Activated T-cell treated with anti-CD3 and anti-CD28 coated beads, Interleukin-2, amount 50 U/mL, for 48 hours (primary cell): ENCODE measurements at places on chromosomes 6 and 20.

- DNase-seq = no peak
These were observed 6.1 kb downstream of the SNX3 start for GRCh38 chr6:108254433-108255410.

DNA sequence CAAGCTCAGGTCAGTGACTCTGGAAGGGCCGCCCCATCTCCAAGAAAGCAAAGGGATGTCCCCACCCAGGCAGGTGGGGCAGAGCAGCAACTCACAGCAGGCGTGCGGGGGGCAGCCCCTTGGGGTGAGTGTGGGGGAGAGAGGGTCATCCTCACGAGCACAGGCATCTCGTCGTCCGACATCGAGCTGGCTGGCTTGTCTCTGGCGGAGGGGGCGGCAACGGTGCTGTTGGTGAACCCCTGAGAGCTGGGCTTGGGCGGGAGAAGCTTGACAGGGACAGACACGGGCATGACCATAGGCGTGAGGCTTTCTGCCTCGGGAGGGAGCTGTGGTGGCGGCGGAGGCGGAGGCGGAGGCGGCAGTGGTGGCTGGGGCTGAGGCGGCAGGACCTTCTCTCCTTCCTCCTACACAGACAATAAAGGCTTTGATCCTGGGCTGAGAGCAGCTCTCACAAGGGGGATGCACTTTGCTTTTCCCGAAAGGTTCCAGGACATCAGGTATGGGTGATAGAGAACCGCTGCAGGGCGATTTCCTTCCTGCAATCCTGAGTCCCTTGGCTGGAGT, 45.6 kb upstream of the MRPS10 start:
- no peak for DNase-seq

- no peak for DNase-seq
These were observed 131.4 kb downstream of the LAMA2 start for GRCh38 chr6:129014302-129014701.

DNA sequence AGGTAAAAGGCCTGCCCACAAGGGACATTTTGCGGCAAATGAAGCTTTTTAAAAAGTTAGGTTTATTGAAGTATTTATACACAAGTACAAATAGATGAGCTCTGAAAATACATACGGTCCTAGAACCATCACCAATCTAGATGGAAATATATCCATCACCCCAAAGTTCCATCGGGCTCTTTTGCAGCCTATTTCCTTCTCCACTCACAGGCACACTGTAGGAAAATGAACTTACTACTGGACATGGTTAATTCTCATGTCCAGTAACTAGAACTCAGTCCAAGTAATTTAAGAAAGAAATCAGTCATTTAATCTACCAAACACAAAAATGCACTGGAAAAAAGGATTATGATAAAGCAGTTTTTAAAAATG, 6.2 kb downstream of the PCNA start:
- no peak for DNase-seq

DNA sequence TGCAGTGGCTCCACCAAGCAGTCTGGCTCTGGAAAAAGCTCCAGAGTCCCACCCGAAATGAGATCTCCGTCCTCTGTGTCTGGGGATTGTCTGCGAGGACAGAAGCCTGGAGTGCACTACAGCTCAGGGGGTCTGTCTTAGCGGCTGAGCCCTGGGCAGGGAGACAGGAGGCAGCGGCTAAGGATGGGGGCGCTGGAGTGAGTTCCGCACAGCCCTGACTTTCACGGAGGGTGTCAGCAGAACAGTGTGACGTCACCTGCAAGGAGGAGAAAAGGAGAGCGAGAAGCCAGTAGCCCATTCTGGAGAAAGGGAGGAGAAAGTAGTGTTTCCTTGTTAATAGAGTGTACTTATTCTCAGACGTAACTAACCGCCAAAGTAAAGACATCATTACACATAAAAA, 97.6 kb downstream of the FAM50B start:
- DNase-seq = no peak

GRCh38 chr6:26536571-26537159, 1.5 kb upstream of the HMGN4 start:
- peak; percentile 56 for DNase-seq

DNA sequence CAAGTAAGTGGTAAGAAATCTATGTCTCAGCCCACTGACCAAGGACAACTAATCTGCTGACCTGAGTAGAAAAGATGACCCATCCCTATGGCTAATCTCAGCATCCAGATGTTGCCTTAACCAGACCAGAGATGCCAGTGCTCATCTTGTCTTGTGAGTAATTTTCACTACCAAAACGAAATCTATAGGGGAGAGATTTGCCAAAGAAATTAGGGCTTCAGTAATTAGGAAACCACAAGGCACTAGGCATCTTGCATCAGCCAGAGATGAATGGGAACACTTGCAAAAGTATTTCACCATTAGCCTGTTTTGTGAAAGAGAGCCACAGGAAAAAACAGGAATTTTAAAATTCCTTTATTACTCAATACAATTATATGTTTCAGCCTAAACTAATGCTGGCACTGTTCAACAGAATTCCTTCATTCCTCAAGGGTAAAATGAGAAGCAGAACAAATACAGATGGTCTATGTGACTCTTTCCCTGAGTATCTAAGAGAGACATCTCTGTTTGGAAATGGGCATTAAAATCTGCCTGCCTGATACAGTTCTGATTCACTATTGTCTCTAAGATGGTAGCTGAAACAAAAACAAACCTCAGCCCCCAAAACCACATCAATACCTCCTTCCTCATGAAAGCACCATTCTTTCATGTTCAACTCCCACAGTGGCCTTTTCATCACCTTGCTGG, 87.8 kb downstream of the GMDS start:
- DNase-seq = no peak

DNA sequence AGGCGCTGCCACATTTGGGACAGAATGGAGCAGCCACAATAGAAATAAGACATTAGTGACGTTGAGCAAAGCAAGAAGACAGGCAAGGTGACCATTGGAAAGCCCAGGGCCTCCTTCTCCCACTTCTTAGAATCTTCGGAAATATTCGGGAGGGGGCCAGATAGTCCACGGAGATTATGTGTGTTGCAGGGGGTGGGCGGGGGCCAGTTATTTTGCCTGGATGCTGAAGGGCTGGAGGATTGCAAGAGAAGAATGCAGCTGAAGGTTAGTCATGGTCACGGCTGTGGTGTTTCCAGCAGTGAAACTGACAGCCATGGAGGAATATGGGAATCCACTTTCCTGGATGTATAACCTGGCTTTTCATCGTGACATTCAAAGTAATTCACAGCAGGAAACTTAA, 88.6 kb downstream of the CDH26 start:
- no peak for DNase-seq

DNA sequence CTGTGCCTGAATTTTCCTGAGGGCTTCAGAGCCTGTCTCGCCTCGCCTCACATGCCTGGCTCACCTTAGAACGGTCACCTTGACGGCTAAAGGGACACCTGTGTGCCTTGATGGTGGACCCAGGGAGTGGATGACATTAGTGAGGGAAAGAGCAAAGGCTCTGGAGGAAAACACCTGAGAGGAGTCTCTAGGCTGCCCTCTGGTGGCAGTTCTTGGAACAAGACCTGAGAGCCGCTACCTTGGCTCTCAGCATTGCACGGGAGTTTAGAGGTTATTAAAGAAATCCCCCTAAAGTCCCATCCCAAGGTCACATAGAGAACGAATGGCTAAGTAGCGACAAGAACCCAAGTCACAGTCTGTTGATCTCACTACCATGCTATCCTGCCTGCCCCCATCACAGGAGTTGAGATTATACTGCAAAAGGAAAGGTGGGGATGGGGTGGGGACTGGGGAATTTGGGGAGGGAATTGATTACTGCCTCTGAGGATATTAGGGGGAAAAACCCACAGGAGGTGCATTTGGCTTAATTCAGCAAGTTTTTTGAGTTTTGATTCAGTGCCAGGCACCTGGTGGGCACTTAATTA, 7.9 kb upstream of the CDSN start:
- peak; percentile 84 for DNase-seq

DNA sequence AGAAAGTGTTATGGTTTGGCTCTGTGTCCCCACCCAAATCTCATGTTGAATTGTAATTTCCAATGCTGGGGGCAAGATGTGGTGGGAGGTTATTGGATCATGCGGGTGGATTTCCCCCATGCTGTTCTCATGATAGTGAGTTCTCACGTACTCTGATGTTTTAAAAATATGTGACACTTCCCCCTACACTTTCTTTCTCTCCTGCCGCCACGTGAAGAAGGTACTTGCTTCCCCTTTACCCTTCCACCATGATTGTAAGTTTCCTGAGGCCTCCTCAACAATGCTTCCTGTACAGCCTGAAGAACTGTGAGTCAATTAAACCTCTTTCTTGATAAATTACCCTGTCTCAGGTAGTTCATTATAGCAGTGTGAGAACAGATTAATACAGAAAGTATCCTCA, 150.8 kb downstream of the TMEM200A start:
- DNase-seq = no peak

DNA sequence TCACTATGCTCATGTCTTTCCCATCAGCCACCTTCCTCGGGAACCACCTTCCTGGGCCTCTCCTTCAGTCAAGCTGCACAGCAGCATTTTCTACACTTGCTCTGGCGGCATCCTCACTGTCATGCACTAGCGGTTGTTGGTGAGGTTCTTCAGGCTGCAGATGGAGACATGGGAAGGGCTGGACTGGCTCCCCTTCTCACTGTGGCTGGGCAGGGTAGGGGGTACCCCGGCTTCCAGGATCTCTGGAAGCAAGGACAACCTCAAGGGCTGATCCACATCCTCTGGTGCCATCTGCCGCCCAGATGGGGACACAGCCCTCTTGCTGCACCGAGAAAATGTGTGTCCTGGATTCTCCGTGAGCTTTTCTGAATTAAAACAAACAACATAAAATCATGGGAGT, 180.1 kb upstream of the RNF24 start:
- DNase-seq = no peak

DNA sequence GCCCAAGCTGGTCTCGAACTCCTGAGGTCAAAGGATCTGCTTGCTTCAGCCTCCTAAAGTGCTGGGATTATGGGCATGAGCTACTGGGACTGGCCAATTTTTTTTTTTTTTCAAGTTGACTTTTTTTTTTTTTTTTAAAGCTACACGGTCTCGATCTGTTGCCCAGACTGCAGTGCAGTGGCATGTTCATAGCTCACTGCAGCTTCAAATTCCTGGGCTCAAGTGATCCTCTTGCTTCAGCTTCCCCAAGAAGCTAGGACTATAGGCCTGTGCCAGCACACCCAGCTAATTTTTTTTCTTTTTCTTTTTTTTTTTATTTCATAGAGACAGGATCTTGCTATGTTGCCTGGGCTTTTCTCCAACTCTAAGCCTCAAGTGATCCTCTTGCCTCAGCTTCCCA, 59.5 kb downstream of the NCOA3 start:
- no peak for DNase-seq

DNA sequence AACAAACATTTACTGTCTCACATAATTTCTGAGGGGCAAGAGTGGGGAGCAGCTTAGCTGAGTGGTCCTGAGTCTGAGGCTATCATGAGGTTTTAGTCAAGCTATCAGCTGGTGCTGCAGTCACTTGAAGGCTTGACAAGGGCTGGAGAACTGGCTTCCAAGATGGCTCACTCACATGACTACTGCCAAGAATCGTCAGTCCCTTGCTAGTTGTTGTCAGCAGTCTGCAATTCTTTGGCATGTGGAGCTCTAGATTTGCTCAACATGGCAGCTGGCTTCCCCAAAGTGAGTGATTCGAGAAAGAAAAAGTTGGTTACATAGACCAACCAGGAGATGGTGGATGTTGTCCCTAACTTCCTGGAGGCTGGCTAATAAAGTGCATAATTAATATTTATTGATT, 2.8 kb upstream of the LRRC1 start:
- DNase-seq = no peak

- DNase-seq = no peak
These were observed 134.1 kb downstream of the RFPL4B start for GRCh38 chr6:112481211-112481610.
